ENCODE measurements at places on chromosomes 2 and 18.

DNA sequence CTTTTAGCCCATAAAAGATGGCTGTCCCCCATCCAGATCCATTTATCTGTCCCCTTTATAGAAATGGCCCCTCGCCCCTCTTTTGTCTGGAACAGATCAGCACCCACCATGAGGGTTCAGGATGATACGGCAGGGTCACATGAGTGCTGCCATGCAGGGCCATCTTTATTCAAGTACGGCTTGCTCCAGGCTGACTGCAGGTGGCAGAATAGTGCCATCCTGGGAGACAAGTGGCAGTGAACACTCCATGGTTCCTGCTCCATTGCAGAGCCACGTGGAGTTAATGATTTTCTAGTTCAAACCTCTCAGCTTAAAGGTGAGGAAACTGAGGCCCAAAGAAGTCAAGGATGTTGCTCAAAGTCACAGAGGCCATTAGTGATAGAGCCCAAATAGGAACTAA lies 180.6 kb downstream of the CLIP4 start:
- DNase-seq = no peak

DNA sequence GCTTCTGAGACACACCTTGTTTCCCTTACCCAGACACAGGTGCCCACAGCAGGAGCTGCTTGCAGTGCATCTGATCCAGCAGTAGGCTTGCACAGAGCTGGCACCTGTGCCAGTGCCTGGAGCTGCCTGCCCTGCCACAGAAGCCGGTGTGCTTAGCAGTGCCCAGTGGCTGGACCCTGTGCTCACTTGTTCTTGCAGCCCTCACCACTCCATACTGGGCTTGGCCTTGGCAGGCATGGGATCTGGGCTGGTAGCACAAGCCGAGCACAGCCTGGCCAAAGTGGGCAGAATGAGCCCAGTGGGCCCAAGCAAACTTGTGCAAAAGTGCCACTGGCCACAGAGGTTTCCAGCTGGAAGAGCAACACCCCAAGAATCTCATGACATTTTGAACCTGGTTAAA lies 1950.4 kb downstream of the SUCLG1 start:
- DNase-seq = no peak

DNA sequence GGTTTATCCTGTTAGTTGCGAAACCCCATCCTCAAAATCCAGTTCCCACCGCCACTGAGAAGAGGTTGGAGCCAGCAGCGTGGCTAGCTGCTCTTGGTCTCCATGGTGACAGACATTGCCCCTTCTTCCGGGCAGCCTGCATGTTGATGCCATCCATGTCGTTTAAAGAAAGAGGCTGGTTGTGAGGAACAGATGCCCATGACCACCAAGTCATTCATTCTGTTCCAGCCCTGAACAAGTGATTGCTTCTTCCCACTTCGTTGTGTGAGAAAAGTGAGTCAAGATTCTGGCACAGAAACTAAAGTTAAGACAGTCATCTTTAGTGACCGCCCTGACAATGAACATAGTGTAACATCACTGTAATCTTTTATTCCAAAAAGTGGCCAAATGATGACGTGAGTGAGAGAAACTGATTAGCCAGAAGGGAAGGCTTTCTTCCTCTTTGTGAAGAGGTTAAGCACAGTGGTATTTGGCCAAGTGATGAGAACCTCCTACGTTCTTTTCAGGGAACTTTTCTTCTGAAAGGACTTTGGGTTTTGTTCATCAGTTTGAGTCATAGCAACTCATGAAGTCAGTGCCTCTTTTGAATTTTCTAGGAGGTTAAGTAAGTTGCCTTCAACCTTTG lies 272.5 kb downstream of the GALR1 start:
- no peak for DNase-seq

DNA sequence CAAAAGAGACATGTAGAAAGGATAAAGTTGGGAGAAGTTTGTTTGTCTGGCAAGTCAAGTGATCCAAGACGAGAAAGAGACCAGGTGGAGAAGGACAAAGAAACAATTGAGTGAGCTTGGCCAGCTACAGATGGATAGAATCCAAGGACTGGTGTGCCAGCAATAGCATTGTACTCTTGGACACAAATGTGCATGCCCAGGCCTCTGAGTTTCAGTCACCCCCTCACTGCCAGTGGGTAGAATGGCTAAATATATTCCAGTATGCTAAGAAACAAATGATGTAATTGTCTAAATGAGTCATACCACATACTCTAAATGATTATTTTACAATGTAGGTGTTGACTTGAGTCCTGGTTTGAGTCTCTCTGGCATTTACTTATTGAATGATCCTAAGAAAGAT lies 881.3 kb downstream of the LRRTM4 start:
- no peak for DNase-seq

GRCh38 chr2:33062665-33063250 lies 116.0 kb downstream of the LTBP1 start:
- no peak for DNase-seq

DNA sequence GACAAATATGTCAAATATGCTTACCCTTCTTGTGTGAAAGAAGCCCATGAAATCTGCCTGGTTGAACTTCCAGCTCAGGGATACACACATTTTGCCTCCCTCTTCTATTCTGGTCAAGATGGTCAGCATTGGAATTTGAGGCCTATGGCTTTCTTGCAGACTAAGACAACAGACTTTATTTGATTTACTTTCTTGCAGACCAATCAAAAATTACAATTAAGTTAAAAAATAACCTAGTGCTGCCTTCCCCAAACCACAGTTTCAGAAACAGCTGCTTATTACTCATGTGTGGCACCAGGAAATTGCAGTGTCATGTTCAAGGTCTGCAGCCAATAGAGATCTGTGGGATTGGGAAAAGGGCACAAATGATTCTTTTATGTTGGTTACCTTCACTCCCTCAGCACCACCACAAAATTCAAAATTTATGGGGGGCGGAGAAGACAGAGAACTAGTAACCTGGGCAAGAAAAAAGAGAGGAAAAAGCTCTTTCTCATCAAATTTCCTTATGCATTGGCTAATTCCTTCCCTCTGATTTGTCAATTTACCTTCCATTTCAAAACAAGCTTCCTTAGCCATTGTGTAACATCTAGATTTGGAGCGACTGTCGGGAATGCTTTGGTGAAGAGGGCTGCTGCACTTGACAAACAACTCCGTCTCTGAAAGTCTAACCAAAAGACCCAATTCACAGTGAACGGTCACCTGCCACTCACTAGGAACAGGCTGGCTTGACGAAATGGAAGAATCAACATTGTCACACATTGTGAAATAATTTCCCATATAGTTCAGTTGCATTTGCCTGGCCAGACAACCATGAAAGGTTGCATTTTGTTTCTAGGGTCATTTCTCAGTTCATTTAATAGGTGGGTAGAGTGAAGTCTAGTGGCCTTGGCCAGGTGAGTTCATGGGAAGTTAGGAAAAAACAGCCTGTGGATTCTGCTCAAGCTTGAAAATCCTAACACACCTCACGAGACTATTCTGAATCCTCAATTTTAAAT lies 100.4 kb upstream of the FZD5 start:
- DNase-seq = no peak

GRCh38 chr2:226891780-226892590 lies 56.1 kb downstream of the RHBDD1 start:
- DNase-seq = no peak

DNA sequence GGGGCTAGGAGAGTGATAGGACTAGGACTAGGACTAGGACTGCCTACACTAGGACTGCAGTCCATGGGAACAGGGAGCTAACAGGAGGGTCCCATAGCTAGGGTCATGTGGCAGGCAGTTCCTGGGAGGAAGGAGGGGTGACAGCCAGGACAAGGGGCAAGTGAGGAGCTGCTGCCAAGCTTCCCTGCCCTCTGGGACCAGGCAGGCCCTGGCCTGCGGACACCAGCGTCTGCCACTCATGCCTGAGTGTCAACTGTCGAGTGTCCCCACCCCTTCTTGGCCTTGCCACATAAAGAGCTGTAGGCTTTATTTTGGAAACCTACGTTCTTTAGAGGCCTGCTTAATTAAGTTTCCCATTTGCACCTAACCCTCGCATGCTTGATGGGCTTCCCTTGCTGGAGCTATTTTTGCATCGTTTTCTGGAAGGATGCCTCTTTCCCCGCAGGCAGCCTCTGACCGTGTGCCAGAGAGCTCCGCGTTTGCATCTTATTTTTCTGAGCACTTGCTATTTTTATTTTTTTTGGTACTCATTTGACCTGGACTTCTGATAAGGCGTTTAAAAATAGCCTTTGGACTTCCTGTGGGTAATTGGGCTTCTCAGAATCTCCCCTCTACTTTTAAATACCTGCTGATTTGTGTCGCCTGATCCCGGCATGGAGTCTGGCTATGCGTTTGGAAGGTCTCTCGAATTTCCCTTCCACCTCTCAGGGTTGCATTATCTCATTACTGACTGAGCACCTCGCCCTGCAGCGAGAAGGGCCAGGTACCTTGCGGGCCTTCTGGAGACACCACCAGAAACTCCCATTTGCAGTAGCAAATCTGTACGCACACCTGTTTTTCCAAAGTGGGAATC lies 66.4 kb downstream of the SH3RF3 start:
- DNase-seq = no peak

- no peak for DNase-seq
These were observed 42.7 kb upstream of the ZFP36L2 start for GRCh38 chr2:43269074-43269572.

- no peak for DNase-seq
These were observed 635.0 kb downstream of the TSN start for GRCh38 chr2:122390406-122390805.

- no peak for DNase-seq
These were observed 202.1 kb downstream of the SH3RF3 start for GRCh38 chr2:109331081-109331480.

- DNase-seq = no peak
These were observed 9.9 kb downstream of the SLC66A2 start for GRCh38 chr18:79941473-79942119.

GRCh38 chr2:105371810-105372209 lies 27.0 kb downstream of the FHL2 start:
- DNase-seq = no peak

DNA sequence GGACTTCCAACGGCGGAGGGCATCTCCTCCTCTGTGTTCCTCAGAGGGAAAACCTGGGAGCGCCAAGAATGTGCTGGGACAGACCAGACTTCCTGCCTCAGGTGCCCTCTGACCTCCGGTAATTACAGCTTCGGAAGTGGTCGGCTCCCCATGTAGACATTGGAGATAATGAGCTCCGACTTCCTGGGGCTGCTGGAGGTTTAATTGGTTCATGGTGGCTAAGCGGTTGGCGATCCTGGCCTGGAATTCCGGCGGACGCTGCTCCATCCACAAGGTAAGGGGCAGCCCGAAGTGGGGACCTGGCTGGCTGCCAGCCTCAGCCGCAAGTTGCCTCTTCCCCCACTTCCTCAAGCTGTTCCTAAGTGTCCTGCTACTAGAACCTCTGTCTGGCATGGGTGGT lies 83.2 kb upstream of the EPC2 start:
- no peak for DNase-seq

DNA sequence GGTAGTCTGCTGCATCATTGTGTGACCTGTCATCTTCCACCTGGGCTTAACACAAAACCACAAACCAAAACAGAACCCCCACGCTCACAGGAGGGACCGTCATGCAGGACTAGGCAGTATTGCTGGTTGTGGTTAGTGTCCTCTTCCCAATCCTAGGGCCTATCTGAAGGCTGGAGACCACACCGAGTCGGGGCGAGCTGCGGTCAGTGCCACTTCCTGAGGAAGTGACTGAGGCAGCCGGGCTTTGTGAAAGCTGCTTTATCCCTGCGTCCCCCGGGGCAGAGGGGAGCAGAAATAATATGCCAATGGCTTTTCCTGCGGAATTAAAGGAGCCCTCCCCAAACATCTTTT lies 22.9 kb downstream of the ZNF532 start:
- DNase-seq = no peak

DNA sequence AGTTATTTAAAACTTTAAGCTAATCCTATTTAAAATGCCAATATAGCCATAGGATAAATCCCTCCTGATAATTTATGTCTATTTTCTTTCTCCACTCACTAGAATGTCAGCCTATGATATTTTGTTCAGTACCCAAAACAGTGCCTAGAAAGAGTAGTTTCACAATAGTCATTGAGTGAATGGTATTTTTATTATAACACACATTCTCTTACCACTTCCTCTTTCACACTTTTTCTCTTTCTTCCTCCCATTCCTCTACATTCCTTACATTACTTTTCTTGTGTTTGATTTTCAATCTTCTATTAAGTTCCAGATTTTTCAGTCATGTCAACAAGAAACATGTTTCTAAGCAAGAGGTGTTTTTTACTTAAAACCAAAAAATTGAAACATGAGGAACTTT lies 327.6 kb upstream of the UBE2E3 start:
- DNase-seq = no peak

GRCh38 chr2:100580367-100581276 lies 17.8 kb downstream of the PDCL3 start:
- DNase-seq = no peak

- no peak for DNase-seq
These were observed 17.0 kb downstream of the CYP27A1 start for GRCh38 chr2:218798767-218799504.

DNA sequence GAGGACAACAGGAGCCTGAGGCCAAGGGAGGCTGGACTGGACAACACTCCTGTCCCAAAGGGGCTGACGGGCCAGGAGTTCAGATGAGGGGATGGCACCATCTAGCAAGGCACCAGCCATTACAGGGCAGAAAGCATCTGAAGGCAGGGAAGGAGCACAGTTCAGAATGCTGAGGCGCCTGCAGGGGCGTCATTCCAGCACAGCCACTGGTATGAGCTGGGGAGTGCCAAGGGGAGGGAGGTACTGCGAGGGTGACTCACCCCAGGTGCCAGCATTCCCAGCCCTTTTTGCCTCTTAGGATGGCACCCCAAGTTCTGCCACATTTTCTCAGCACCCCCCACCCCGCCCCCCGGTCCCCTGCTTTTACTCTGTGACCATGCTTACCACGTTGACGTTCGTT lies 129.8 kb upstream of the EPAS1 start:
- DNase-seq = no peak

GRCh38 chr18:48962252-48962993 lies 11.7 kb upstream of the SMAD7 start:
- DNase-seq = no peak

DNA sequence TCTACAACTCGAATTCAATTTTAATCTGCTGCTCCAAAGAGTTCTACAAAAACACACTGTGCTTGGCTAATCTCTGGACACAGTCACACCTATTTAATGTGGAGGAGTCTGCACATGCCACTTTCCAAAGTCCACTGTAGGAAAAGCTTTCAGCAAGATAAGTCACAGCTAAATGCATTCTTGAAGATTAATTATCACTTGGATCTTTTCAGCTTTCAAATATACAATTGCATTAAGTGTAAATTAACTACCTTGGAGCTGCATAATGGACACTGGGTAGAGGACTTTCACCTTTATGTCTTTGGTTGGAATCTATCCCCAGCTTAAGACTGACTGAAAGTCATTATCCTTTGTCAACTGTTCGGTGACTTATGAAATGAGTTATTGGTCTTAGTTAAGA lies 565.1 kb downstream of the PIK3C3 start:
- DNase-seq = no peak

DNA sequence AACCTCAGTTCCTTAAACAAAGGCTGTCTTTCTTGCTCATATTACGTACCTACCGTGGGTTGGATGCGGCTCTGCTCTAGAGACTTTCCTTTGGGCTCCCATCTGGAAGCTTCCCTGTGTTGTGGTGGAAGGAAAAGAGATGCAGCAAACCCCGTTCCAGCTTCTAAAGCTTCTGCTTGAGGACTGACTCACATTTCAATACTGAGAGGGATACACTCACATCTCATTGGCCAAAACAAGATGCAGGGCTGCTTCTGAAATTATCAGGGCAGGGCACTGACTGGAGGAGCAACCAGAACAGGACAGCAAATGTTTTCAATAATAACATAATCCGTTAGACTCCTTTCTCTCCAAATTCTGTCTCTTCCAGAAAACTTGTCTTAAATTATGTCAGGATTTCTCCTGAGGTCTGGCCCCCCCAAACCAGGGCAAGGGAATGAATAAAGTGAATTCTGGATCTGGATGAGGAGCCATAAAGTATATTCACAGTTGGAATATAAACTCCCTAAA lies 4.5 kb upstream of the MYO5B start:
- no peak for DNase-seq
